Activated CD4-positive, alpha-beta T cell treated with anti-CD3 and anti-CD28 coated beads for 1 hour (primary cell): ENCODE measurements at places on chromosomes 7 and 10.
A peak's percentile ranks its signal among the peaks of the same experiment; 100 is the strongest.

DNA sequence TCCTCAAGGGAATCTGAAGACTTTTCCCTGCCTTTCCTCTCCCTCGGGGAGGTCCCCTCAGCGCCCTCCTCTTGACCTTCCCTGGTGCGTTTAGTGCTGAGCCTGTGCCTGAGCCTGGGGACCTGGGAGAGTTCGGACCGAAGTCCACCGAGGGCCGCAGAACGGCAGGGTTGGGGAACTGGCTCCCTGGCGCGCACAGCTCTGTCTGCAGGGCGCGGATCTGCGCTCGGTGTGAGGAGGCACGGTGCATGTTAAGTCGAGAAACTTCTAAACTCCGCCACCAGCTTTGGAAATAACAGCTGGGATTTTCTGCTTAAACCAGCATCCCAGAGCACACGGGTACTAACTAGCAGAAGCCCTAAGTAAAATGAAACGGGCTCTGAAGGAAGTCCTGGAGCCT is 44.2 kb upstream of the SLC29A4 start:
- DNase-seq = no peak

DNA sequence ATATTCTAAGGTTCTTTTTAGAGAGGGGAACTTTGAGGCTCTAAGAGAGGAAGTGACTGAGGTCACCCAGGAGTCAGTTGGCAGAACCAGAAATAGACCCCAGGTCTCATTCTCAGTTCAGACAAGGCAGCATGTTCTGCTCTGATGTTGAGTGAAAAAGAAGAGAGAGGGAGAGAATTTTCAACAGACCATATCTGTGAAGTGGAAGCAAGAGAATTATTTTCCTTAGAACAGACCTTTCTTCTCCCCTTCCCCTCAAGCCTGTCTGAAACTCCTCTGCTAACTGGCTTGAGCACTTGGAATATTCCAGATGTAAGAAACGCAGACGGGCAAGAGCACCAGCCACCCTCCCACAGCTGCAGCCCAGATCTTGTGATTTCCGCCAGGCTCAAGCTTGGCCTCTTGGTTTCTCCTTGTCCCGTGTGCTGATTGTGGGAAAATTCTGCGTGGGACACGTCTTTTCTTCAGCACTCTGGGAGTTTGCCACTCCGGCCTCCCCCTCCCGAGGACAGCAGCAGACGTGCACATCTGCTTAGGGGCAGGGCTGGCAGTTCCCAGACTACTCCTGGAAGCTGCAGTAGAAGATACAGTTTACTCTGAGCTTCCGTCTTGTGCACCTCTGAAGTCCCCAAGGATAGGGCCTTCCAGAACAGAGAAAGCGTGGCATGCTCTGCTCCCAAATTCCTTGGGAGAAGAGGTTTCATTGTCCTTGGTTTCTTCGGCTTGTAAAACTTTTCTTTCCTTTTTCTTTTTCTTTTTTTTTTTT is 22.7 kb upstream of the IKZF1 start:
- no peak for DNase-seq

DNA sequence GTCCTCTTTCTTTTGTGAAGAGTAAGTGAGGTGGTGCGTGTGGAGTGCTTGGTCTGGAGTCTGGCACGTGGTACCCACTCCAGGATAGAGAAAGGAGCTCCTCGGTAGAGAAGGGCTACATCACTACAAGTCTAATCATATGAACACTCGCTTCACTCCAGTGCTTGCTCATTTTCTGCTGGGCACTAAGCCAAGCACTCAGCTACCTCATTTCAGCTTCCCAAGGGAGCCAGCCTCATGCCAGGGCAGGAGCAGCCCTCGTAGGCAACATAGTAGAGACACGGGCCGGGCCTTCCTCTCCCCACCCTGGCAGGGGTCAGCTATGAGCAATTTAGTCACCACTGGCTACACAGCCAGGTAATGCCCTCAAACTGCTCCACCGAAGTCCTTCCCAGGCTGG is 11.4 kb upstream of the HSPA12A start:
- DNase-seq = no peak

- no peak for DNase-seq
Observed at GRCh38 chr7:98619450-98620321, 2.6 kb downstream of the NPTX2 start.

GRCh38 chr7:155538293-155538692 is 8.1 kb downstream of the CNPY1 start:
- DNase-seq = no peak

DNA sequence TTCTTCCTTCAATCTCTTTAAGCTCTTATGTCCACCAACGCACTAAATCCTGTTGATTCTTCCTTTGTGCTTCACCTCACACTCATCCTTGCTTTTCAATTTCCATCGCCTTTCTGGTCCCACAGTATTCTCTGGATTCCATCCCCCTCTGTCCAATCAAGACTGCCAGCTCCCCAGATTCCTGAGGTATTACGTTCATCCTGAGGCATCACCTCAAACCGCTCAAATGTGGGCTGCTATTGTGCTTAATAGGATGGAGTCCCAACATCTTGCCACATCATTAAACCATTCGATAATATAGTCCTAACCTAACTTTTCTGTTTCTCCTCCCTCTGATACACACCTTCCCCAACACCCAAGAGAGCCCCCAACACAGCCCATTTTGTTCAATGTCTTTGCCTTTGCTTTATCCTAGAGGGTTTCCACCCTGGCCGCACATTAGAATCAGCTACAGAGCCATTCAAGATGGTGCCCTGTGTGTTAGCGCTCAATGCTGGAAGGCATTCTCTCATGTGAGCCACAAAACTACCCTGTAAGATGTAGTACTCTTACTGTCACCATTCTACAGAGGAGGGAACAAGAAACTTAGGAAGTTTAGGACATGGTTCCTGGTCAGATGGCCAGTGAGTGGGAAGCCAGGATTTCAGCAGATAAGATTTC is 79.5 kb upstream of the LEP start:
- DNase-seq = no peak

GRCh38 chr7:111274857-111275256 is 183.9 kb downstream of the LRRN3 start:
- DNase-seq = no peak

- peak; percentile 47 for DNase-seq
Observed at GRCh38 chr10:451021-451471, 238.4 kb downstream of the DIP2C start.

GRCh38 chr7:1302936-1303335 is 70.3 kb downstream of the UNCX start:
- no peak for DNase-seq

DNA sequence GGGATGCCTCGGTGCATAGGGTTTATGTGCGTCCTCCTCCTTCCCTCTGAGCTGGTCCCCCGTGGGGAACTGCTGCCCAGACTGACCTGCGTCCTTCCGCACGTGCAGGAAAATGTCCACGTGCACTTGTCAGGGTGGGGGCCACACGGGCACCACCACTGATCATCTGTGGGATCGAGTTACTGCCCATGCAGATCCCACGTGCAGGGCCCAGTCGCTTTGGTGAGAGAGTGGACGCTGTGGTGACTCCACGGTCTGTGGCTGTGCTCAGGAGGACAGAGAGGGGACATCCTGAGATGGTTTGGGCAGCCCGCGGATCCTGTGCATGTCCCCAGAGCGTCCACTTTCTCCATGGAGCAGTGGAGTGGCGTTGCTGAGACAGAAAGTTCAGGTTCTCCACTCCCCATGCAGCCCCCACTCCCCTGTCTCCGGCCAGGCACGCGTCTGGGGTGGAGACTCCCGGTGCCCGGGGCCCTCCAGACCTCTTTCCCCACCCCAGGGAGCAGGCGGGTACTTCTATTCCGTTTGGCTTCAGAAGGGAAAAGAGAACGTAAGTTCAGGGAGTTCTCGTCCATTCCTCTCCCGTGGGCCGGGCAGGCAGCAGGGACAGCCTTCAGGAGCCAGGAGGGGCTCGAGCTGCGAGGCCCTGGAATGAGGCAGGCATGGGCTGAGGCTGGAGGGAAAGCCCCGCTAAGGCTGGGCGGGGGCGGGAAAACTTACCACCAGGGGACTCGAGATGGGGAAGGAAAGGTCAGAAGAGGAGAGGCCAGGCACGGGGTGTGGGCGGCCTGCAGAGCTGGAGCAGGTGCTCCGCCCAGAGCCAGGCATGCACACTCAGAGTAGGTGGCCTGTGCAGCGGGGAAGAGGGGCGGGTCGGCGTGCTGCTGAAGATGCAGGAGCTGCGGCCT is 59.9 kb downstream of the EGFR start:
- DNase-seq = no peak

DNA sequence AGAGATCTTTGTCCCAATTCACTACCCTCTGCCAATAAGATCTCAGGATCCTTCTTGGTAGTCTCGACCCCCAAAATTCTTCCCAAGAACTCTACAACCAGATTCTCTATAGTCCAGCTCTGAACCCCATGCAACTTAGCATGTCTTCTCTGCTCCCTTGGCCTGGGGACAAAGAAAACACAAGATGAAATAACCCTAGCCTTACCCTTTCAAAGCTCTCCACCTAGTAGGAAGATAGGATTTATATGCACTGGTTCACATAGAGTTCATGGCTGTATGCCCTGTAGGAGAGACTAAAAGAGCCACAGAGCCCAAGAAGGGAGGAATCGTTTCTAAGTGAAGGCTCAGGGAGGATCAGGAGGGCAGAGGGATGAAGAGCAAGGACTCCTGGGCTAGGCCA is 96.1 kb downstream of the PPP1R3C start:
- DNase-seq = no peak

GRCh38 chr7:1635401-1635800 is 34.7 kb upstream of the ELFN1 start:
- DNase-seq = no peak

- no peak for DNase-seq
Observed at GRCh38 chr10:48551861-48552591, 52.8 kb downstream of the ARHGAP22 start.

DNA sequence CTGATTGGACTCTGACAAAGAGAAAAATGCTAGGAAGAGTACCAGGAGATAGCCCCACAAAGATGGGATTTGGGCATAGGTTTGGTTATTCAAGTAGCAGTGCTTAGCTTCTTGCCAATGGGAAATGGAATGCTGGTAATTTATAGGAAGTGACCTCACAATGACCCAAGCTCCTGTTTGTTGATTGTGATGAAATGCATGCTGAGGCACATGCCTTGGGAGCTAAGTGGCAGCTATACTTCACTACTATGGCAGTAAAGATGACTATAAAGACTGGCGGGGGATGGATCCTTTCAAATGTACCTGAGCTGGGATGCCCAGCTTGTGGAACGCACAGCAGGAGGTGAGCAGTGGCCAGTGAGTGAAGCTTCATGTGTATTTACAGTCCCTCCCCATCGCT is 153.8 kb downstream of the ZNF22 start:
- no peak for DNase-seq

DNA sequence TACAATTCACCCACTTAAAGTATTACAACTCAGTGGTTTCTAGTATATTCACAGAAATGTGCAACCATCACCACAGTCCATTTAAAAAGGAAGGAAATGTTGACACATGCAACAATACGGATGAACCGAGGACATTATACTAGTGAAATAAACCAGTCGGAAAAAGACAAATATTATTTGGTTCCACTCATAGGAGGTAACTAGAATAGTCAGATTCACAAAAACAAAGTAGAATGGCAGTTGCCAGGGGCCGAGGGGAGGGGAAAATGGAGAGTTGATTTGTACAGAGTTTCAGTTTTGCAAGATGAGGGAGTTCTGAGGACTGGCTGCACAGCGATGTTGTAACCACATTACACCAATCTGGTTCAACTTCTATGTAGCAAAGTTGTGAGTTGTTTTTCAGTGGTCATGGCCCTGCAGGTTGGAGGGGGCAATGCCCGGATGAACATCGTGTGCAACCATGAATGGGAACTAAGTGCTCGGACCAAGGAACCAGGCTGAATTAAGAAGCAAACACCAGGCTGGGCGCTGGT is 17.6 kb upstream of the TNPO3 start:
- no peak for DNase-seq

DNA sequence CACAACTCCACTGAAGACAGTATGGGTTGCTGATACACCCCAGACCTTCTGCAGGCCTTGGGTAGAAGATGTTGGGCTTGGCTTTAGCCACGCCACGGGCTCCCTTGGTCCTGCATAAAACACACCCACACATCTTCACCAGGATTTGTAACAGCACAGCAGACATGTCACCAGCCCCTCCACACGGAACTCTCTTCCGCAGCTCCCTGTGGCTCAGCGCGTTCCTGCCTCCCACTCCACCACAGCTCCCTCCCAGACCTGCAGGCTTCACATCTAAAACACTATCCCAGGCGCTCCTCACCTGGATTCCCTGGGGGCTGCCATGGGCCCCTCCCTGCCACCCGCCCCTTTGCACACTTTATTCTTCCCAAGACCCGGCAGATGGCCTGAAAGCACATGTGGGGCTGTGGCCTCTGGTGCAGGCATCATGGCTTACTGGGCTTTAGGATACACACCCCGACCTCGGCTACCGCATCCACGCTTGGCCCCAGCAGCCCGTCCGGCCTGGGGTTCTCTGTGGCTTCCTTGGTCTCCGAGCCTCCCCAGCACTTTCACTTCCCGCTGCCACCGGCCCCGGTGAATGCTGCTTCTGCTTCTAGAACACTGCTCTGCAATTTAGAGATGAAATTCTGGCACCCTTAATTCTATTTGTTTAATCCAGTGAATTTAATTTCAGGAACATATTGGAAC is 432.9 kb downstream of the DNAJB6 start:
- no peak for DNase-seq

- DNase-seq = no peak
Observed at GRCh38 chr7:150329331-150330120, 6.2 kb upstream of the ACTR3C start.

- no peak for DNase-seq
Observed at GRCh38 chr10:60494774-60495173, 105.1 kb upstream of the ANK3 start.

GRCh38 chr10:30454744-30455510 is 20.9 kb downstream of the MAP3K8 start:
- DNase-seq = no peak

DNA sequence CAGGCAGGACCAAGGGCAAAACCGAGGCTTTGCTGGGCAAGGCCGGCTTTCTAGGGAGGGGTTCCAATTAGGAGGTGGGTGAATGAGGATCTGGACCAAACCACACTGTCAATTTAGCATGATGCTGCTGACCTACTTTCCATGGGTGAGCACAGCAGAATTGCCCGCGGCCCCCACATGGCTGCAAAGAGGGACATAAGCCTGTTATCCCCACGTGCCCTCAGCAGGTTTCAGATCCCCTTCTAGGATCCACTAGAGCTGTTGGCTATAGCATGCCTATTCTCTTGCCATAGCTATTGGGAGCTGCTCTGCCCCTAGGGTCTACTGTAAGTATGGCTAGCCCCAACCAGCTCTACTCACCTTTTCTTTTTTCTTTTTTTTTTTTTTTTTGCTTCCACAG is 102.8 kb downstream of the COL13A1 start:
- DNase-seq = no peak

- no peak for DNase-seq
Observed at GRCh38 chr7:103094102-103094501, 19.2 kb downstream of the ARMC10 start.

DNA sequence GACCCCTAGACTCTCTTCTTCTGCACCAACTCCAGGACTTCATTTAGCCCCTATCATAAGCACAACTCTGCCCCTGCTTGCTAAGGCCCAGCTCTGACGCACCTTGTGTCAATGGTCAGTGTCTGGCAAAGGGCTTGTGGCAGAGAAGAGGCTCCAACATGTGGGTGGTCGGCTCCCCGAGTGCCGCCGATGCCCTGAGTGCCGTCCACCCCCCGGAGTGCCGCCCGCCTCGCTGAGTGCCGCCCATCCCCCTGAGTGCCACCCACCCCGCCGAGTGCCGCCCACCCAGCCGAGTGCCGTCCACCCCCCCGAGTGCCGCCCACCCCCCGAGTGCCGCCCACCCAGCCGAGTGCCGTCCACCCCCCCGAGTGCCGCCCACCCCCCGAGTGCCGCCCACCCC is 50.3 kb downstream of the ASB13 start:
- no peak for DNase-seq

- DNase-seq = no peak
Observed at GRCh38 chr10:126247446-126247975, 140.8 kb downstream of the ADAM12 start.
